Glutamatergic neuron (in vitro differentiated cells): ENCODE measurements at places on chromosomes 7 and 10. TPM values are rescaled to one million over a fixed set of nuclear protein-coding genes. Genes with fewer than 3 reads are reported as not detected.

DNA sequence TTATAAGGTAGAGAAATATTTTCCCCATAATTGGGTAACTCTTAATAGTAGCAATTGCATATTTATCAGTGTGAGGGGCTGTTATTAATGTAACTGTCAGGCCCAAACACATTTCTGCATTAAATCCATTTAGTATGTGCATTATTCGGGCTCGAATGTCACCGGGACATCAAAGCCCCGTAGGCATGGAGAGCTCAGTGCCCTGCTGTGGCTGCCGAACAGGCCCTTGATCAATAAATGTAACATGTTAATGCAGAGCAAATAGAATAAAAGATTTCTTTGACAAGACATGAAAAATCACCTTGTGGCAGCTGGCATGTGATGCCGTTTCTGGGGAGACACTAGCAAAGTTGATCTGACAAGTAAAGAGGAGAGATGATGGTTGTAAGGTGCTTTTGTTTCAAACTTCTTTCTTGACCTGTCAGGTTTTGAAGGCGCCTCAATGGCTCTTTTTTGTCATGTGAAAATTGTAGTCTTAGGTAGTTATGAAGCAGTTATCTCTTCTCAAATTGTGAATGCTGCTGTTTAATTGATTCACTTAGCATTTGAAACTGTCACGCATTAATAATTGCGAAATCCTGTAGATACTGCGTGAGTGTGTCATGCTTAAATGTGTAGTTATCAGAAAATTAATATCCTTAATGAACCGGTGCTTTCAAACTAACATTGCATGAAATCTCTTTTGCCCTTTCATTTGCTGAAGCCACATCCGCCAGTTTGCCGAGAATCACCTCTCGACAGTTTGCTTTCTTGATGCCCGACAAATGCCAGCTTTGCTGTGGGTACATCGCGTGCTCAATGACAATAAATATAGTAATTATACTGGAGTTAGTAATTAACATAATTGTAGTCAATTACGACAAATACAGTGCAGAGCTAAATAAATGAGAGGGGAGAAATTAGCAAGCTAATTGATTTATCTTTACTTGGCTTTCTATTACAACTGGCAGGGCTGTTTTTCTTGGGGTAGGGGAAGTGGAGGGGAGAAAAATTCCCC lies 19.5 kb downstream of the LRMDA start:
- no peak for DNase-seq

- no peak for DNase-seq
Measured at GRCh38 chr7:41336981-41337380, 365.9 kb downstream of the INHBA start.

DNA sequence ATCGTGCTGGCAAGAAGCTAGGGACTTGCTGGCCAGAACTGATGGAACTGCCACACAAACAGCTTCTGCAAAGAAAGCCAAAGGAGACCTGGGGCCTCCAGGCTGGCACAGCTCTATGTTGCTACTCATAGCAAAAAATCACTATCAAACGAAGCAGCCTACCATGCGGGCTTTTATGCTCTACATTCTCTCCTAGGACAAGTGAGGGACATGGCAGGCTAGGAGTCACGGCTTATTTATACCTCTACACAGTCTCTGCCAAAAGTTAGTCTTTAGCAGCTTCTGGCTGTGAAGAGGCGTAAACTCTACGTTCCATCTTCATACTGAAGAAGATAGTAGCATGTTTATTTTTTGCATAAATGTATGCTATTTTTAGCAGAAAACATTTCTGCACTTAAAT lies 35.4 kb downstream of the CDCA7L start:
- no peak for DNase-seq

- DNase-seq: no peak
Measured at GRCh38 chr10:34654211-34654610, 160.9 kb downstream of the PARD3 start.

GRCh38 chr7:153529100-153529499 lies 523.1 kb upstream of the DPP6 start:
- no peak for DNase-seq

- no peak for DNase-seq
Measured at GRCh38 chr10:111475720-111476119, 398.9 kb downstream of the ADRA2A start.

DNA sequence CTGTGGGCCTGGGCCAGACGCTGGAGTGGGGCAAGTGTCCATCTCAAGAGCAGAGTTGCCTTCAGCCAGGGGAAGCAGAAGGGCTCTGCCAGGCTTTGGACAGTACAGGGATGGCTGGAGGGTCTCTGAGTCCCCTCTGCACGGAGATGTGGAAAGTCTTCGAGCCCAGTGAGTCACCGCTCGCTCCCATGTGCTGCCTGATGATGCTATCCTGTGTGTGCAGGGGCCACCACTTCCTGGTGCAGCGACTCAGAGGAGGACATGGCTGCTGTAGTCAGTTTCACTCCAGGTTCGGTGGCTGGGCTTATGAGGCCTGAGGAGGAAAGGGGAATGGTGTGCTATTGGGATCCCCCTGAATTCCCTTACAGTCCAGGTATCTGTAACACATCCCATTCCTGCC lies 6.0 kb downstream of the ADCYAP1R1 start:
- no peak for DNase-seq

DNA sequence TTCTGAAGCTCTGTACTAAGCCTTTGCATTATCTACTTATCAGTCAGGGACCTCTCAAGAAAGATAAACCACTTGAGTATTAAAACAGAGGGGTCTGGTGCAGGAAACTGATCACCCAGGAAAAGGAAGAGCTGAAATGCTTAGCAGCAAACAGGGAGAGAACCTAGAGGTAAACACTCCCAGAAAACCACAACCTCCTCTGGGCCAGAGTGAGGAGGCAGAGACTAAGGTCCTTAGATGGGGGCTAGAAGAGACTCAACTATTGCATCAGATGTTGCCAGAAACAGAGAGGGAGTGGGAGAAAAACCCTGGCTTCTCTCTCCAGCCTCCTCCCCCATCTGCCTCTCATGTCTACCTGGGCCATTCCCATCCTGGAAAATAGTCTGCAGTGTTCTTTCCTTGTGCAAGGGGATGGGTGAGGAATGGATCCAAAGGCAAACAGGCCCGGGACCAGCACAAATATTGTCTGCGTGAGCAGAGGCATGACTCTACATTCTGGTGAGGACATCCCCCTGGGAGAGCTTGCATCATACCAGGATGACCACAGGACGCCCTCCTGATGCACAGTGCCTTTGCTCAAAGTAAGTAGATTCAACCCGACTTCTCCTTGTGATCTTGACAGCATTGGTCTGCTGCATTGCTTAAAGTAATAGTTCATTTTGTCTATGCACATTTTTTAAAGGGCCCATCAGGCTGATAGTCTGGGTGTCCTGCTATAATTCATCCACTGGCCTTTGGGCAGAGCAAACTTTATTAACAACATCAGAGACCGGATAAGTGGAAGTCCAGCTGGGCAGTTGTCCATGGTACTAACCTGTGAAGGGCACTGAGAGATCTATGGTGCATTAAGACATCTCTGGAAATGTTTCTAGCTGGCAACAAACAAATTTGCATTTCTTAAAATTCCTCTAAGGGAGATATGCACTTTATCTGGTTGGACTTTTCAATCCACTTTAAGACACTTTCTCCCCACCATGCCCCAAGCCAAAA lies 22.4 kb upstream of the ODAD2 start:
- no peak for DNase-seq

- no peak for DNase-seq
Measured at GRCh38 chr10:132526676-132527075, 10.9 kb upstream of the INPP5A start.

DNA sequence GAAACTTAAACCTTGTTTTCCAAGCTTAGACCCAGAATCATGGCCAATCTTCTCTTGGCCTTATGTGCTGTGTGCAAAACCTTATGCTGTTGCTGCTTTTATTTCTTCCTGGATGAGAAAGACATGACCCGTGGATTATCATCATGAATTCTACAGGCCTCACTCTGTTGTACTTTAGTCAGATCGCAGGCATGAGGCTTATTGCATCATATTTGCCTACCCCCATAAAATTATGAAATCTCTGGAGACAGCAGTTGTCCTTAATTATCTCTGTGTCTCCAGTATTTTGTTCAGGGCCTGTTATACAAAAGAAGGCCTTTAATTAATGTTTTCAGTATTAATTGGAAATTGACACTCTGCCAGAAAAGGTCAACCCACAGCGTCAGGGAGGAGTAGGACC lies 71.6 kb downstream of the PLCE1 start:
- DNase-seq: no peak

GRCh38 chr7:73701357-73701995 lies 18.0 kb downstream of the STX1A start:
- peak; percentile 78 for DNase-seq

DNA sequence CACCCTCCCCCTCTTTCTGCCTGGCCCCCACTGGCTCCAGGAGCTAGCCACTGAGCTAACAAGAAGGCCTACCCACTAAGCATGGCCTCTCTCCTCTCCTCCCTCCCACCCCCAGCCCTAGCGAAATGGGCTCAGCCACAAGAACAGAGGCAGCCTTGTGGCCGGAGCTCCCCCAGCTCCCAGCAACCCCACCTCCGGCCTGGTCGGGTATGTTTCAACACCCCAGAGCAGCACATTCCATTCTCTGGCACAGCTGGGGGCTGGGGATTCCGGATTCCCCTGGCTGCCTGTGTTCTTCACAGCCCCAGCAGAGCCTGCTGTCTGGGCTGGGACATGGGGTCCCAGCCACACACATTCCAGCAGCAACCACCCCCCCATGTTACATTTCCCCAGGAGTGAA lies 9.0 kb downstream of the SFRP5 start:
- no peak for DNase-seq

DNA sequence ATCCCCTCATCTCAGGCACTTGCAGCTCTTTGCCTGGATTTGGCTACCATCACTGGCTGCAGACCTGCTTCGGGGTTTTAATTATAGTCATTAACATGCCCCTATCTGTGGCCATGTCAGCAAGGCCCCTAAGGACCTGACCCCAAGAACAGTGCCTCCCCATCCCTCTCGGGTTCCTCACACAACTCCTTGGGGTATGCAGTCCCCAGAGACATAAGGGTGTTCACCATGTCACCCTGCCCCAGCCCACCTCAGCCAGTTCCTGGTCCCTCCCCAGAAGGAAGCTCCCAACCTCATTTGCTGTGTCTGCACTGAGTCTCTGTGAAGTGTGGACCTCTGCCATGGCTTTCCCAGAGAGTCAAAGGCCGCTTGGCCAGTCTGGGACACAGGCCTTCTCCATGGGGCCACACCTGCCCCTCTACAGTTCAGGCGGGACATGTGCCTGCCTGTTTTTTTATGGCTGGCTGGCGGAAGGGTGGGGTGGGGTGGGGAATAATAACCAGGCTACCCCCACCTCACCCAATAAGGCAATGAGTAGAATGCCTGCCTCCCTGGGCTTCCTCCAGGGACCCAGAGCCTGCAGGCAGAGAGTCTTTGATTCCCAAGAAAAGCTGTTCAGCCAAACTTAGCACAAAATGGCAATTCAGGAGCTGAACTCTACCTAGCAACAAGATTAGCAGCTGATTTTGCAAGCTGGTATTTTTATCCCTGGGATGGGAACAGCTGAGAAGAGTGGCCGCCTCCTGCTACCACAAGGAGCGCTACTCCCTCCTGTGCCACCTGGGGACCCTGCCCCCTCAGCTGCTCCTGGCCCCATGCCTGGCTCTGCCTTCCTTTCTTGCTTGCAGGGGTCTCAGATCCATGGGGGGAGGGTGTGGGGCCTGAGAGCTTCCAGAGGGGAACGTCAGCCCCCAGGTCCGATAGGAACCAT lies 23.7 kb upstream of the CAMK2B start:
- DNase-seq: peak; percentile 24

GRCh38 chr7:40305229-40305628 lies 170.4 kb downstream of the SUGCT start:
- DNase-seq: no peak

- DNase-seq: no peak
Measured at GRCh38 chr7:72924386-72924732, 536 bp upstream of the POM121 start.

DNA sequence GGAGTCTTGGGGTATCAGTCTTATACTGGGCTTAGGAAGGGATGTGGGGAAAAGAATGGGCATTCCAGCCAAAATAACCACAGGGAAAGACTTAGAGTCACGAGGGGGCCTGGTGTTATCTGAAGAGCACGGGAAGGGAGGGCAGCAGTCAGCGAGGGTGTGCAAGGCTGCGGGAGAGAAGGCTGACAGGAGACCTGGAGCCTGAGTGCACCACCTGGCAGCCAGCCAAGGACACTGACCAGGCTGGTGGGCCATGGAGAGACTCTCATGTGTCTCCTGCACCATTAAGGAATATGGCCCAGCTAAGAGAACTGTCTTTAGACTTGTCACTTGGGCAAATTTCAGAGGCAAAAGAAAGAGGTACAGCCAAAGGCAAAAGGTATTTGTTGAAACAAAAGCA lies 69.6 kb downstream of the PKD1L1 start:
- DNase-seq: no peak

GRCh38 chr10:86509145-86509544 lies 12.4 kb downstream of the WAPL start:
- no peak for DNase-seq

DNA sequence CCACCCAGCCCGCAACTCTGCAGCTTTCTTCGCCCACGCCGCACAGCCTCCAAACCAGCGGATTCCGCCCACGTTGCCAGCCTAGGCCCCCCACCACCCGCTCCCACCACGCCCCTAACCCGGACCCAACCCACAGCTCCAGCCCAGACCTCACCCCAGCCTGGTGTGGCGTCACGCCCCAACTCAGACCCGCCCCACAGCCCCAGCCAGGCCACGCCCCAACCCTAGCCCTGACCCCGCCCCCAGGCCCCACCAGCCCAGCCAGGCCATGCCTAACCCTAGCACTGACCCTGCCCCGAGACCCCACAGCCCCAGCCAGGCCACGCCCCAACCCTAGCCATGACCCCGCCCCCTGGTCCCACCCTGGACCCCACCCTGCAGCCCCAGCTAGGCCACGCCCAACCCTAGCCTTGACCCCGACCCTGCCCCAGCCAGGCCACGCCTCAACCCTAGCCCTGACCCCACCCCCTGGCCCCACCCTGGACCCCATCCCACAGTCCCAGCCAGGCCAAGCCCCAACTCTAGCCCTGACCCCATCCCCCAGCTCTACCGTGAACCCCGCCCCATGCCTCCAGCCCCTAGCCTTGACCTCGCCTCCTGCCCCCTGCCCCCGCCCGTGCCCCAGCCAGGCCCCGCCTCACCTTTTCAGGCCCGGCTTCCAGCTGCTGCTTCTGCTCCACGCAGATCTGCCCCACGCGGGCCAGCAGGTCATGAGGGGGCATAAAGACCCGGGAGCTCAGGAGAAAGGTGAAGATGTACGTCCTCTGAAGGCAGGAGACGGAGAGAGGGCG lies 64.0 kb downstream of the RASGEF1A start:
- peak; percentile 72 for DNase-seq

- DNase-seq: no peak
Measured at GRCh38 chr7:75818472-75818871, 4.9 kb upstream of the CCL24 start.

- no peak for DNase-seq
Measured at GRCh38 chr10:95531994-95532399, 29.2 kb downstream of the SORBS1 start.

- DNase-seq: no peak
Measured at GRCh38 chr7:88268858-88269257, 37.8 kb downstream of the STEAP4 start.

Gene OGDHL
- 2.5 TPM for total RNA-seq

Gene ADCYAP1R1
- total RNA-seq: 0.71 TPM

Gene CAMK2B
- total RNA-seq: 55.1 TPM

Gene SH2D4B
- 0.12 TPM for total RNA-seq

Gene ADRA2A
- 0.32 TPM for total RNA-seq

Gene AKR1D1
- not detected for total RNA-seq

Gene C10orf62
- not detected for total RNA-seq

Gene ELOVL3
- total RNA-seq: not detected

Gene ESYT2
- total RNA-seq: 41.9 TPM

Gene SCIN
- total RNA-seq: not detected

Gene PDK4
- not detected for total RNA-seq

Gene CARD11
- 1.4 TPM for total RNA-seq

Gene GBX1
- not detected for total RNA-seq
